Fibroblast of skin of left biceps (primary cell): ENCODE measurements at places on chromosomes 3 and 15.

DNA sequence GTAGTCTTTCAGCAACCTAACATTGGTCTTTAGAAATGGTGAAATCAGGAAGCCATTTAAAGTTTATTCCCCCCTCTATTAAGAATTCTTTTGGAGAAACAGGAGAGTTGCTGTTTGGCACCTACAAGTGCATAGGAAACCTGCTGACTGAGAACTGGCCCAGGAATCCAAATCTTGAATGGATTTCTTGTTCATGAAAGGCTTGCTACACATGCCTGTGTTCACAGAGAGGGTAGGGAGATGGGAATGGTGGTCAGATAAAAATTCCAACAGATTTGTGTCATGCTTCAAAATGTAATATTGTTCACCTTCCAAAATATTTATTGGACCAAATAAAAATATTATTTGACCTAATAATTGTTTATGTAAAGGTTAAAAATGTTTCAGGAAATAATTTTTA, 24.2 kb upstream of the ZPLD1 start:
- DNase-seq = no peak

GRCh38 chr15:68434021-68434420, 2.1 kb upstream of the ITGA11 start:
- DNase-seq = no peak

DNA sequence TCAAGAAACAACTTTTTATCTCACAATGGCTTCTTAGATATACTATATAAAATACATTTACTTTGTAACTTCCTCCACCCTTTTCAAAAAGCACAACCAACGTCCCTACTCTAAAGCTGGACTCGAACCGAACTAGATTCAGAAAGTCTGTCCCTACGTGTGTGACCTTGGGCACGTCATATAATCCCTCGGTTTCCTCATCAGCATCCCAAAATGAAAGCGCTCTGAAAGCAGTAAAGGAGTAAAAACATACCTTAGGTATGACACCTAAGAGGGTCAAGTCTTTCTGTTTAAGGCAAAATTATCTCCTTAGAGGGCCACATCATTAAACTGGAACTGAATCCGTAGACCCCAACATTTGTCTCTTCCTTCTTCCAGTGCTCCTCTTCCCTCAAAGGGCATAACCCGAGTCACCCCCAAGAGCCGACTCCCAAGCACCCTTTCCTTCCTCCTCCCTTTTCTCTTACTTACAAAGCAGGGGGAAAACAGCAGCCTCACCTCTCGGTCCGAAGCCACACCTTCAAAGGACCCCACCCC, 663 bp downstream of the PDCD10 start:
- no peak for DNase-seq

GRCh38 chr3:131082871-131083863, 56.5 kb downstream of the NEK11 start:
- no peak for DNase-seq

DNA sequence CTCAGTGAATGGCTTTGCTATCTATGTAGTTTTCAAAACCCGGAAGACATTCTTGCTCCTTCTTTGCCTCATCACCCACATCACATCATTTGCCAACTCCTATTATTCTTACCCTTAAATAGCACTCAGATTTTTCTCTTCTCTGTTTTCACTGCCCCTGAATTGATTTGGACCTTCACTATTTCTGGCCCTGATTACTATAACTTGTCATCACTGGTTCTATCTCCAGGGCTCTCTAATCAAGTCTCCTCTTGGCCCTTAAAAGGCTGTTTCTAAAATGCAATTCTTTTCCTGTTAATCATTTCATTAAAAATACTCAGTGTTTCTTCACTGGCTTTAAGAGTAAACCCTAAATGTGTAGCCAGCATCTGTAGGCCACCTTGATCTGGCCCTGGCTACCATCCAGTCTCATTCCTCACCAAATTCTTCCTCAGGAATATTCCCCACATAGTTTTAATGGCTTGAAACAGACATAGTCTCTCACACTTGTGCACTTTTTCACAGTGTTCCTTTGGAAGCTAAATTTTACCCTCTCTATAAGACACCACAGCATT, 437.1 kb upstream of the CBLB start:
- DNase-seq = peak; percentile 80

GRCh38 chr3:116191409-116191808, 253.9 kb downstream of the LSAMP start:
- no peak for DNase-seq

- DNase-seq = no peak
These were observed 56.4 kb upstream of the ETV5 start for GRCh38 chr3:186165331-186165730.

GRCh38 chr15:89143503-89144162, 55.4 kb downstream of the ABHD2 start:
- peak; percentile 92 for DNase-seq

GRCh38 chr3:16761571-16761970, 123.2 kb upstream of the PLCL2 start:
- DNase-seq = peak; percentile 65

DNA sequence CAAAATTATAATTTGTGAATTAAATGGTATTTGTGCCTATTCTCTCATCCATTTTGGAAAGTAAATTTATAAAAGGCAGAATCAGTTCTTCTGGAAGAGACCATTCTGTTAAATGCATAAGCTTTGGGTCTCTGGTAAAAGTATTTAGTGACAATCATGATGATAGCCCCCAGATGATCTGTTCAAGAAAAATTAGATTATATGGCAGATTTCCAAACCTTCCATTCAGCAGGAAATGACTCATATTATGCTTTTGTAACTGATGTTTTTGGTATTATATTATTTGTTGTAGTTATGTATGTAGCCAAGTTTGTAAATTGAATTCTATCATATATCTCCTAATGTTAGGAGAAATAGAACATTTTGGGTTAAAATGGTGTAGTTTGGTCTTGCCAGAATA, 340.8 kb upstream of the DPH6 start:
- no peak for DNase-seq

GRCh38 chr3:183267140-183267539, 14.1 kb downstream of the B3GNT5 start:
- DNase-seq = no peak

- no peak for DNase-seq
These were observed 18.1 kb upstream of the ATP13A5 start for GRCh38 chr3:193396451-193397244.
